ENCODE measurements at places on chromosomes 6 and 20. TPM values are rescaled to one million over a fixed set of nuclear protein-coding genes. Genes with fewer than 3 reads are reported as not detected.

DYNLT2 gene
- total RNA-seq, result not detected

TGM2 gene
- 639 TPM for total RNA-seq

SLC35A1 gene
- total RNA-seq, result 28.6 TPM

SMIM13 gene
- 12.9 TPM for total RNA-seq

CRIP3 gene
- not detected for total RNA-seq

KIF3B gene
- total RNA-seq, result 26.7 TPM

FLRT3 gene
- not detected for total RNA-seq

TRERF1 gene
- total RNA-seq, result 3.3 TPM

ZBTB9 gene
- total RNA-seq, result 0.29 TPM

MYLK4 gene
- total RNA-seq, result 1.4 TPM

ZNF391 gene
- 4.6 TPM for total RNA-seq

MUC21 gene
- 0.59 TPM for total RNA-seq

DNA sequence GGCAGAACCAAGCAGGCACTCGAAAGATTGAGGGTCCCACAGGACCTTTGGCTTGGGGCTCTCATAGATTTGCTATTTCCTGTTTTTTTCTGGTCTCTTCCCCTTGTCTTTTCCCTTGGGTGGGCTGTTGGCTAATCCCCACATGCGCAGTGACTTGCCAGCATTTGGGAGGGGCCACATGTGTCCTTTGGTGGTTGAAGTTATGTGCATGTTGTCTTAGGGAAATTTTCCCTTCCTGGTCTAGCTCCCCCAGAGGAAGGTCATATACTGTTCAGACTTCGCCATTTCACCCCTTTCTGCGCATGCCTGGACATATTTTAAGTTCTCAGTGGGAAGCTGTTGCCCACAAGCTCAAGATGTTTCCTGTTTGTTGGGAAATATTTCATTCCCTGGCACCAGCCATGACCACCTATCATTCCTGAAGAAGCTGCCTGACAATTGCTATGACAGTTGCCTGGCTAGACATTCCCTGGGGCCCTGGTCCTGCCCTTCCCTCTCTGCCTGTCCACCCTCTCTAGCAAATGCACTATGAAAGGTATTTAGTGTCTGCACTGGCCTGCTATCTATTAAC is 156.2 kb upstream of the THBS2 start:
- DNase-seq, result no peak

GRCh38 chr20:1263853-1264252 is 2.2 kb upstream of the SNPH start:
- no peak for DNase-seq

DNA sequence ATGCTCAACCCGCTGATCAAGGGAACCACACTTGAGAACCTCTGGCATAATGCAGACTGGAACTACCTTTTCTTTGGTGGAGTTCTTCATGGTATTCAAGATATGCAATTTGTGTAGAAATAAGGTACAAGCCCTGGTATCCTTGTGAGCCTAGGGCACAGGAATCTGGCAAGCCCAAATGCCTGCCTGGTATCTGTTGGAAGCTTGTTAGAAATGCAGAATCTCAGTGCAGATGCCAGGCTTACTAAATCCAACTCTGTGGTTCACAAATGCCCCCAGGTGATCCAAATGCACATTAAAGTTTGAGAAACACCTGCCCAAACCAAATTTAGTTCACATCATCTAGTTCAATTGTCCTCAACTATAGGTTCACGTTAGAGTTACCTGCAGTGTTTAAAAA is 159.8 kb upstream of the LAMP5 start:
- DNase-seq, result no peak

DNA sequence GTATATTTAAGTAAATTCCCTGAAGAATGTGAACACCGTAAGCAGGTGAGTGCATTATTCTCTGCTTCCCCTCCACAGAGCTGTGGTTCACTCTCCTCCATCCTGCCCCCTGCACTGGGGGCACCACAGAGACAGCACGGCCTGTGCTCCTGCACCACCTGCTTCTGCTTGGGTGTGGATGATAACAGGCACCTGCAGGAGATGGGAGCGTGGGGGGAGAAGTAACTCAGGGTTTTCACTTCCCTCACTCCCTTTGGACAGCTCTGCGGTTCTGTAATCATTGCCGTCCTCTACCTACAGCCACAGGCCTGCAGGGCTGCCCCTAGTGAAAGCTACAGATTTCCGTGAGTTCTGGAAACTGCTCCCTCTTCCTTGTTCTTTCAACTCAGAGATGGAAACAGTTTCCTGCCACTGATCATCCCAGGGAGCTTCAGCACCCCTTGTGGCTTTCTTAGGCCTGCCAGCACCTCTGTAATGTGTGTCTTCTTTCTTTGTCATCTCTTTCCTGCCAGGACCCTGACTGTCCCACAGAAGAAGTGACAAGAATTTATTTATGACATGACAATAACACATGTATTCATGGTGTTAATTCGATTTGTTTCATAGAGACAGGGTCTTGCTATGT is 21.3 kb upstream of the MICB start:
- DNase-seq, result no peak

DNA sequence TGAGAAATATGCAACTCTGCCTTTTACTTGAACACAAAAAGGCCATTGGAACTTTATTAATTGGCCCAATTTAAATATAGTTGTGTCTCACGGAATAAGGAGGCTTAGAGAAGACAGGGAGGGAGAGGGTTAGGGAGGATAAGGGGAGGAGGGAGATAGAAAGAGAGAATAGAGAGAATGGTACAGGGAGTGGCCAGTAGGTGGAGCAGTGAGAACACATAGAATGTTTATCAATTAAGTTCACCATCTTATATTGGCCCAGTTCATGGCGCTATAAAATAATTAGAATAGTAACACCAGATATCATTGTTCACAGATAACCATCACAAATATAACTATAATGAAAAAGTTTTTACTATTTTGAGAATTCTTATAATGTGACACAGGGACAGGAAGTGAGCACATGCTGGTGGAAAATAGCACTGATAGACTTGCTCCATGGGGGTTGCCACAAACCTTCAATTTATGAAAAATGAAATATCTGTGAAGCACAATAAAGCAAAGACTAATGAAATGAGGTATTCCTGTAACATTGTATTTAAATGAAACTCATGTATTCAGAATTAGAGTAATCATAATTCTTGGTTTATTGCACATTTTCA is 374.1 kb upstream of the MANEA start:
- no peak for DNase-seq

DNA sequence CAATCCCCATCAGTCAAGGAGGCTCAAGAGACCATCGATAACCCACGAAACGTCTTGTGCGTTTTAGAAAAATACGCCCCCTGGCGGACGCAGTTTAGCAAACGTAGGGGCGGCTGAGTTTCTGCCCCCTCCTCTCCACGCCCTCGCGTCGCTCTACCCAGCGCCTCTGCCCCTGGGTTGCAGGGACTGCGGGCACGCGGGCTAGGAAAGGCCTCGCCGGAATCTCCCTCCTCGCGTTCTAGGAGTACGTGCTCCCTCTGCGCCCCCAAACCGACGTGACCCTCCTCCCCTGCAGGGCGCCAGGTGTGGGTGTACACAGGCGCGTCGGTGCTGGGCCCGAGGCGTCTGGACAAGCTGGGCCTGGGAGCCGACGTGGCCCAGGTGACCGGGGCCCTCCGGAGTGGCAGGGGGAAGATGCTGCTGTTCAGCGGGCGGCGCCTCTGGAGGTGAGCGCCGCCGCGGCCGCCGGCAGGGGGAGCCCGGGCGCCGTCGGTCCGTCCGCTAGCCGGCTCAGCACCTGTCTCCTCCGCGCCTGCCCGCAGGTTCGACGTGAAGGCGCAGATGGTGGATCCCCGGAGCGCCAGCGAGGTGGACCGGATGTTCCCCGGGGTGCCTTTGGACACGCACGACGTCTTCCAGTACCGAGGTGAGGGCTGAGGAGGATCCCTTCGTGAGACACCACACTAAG is 5.3 kb downstream of the MMP9 start:
- DNase-seq, result peak; percentile 35

DNA sequence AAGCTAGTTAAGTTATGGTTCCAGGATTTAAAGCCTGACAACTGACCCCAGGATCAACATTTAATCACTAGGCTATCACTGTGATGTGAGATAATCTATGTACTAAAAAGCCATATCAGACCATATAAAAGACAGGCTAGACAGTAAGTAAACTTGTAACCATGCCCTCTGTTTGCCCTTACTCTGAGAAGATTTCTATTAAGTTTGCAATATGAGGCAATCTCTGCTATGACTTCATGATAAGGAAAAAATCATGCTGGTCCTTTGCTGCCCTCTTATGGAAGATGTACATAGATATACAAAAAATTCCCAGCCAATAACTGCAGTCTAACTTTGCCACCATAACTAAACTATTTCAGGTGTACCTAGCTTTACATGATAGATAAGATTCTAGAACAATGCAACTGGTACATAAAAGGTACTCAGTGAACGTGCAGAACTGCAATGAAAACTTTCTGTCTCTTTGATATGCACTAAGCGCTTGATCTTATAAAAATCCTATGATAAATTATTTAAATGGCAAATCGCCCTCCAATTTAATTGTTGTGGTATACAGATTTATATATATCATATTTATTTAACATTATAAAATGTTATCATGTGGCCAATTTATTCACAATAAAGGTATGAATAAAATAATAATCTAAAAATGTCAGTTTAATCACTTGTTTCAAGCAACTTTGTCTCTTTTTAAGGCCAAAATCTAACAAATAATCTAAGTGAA is 70.5 kb downstream of the FAM217A start:
- DNase-seq, result no peak

- no peak for DNase-seq
These were observed 136.4 kb downstream of the IBTK start for GRCh38 chr6:82111114-82111513.

DNA sequence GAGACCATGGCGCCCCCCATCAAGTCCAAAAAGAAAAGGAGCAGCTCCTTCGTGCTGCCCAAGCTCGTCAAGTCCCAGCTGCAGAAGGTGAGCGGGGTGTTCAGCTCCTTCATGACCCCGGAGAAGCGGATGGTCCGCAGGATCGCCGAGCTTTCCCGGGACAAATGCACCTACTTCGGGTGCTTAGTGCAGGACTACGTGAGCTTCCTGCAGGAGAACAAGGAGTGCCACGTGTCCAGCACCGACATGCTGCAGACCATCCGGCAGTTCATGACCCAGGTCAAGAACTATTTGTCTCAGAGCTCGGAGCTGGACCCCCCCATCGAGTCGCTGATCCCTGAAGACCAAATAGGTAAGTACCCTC is 41.7 kb upstream of the NAA20 start:
- DNase-seq, result no peak

DNA sequence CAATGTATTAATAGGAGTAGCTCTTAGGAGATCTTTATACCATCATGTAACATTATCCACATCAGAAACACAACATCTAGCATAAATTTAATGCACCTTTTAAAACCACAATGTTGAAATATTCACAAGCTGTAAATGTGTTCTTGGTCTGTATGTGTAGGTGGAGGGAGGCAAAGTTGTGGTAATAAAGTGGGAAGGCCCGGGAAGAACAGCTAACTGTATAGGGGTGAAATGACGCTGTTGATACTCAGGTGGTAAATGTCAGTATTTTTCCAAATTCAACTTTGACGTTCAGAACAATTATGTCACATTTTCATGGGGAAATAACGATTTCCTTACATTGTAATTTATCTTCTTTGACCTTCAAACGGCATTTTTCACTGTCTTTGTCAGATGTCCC is 146.0 kb upstream of the STMND1 start:
- DNase-seq, result no peak

- no peak for DNase-seq
These were observed 86.5 kb downstream of the YTHDF1 start for GRCh38 chr20:63129376-63129965.

DNA sequence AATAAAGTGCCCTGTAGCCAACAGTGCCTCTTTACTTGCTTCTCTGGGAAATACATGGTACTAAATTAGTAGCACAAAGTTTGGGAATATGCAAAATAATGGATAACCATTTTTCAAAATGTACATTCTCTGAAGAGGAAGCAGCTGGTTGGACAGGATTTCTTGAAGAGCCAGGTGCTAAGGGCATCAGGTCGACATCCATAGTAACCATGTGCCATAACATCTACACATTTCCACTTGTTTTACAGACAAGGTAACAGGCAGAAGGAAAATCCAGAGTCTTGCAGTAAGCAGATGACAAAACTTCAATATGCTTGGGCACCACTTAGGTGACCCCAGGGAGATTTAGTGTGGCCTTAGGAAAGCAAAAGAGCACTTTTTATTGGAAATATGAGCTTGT is 36.5 kb upstream of the SMIM28 start:
- DNase-seq, result no peak

DNA sequence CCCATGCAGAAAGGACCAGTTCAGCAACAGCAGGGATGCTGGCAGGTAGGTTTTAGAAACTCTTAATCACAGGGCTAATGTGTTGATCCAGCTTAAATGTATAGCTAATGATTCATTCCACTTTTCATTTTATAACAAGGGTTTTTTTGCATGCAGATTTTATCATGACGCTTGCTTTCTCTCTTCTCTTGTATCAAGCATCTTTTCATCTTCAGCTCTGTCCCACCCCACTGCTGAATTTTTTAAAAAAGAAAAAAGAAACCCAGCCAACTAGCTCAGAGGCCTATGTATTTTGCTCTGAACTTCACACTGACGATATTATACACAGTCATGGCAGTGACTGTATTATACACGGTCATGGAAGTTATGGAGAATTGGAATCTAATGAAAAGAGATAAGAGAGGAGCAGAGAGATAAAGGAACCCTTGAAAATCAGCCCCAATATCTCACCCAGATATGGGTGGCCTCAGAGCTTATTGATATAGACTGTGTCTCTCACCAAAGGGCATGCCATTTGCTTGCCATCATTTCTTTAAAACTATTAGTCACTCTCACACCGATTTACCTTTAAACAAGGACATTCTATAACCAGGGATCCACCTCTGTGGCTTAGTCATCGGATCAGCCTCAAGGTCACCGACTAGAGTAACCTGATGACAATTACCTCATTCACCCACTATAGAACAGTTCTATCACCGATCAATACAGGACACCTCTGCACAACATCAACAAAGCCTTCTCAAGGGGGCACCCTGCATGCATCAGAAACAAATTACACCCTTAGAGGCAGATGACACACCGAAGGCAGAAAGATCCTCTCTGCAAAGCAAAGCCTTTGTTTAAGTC is 222.0 kb downstream of the ATXN1 start:
- no peak for DNase-seq

DNA sequence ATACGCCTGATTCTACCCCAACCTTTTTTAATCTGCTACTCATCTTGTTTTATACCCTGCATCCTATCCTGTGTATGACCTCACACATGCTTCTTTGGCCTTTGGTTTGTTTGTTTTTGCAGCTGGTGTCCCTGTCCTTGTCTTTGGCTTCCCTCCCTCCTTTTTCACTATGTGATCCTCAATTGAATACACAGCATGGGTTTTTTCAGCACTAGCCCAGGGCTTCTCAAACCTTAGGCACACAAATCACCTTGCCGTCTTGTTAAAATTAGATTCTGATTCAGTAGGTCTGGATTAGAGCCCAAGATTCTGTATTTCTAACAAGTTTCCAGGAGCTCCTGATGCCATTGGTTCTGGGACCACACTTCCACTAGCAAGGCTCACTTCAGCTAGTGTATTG is 321.5 kb upstream of the MAN1A1 start:
- DNase-seq, result no peak

DNA sequence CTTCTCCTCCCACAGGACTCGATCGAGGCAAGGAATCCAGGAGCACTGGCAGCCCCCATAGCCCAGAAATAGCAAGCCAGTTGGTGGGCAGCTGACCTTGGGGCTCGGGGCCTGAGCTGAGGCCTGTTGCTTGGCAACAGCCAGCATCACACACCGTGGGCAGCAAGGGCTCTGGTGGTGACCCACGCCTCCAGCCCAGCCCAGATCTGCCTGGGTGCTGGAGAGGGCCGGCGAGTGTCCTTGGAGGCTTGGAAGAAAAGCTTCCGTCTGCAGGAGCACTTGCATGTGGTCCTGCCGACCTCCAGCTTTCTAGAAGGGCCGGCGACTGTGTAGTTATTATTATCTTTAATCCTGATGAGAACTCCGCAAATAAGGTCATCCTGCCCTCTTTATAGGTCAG is 67.3 kb downstream of the STK35 start:
- no peak for DNase-seq
